ENCODE measurements at places on chromosomes 4 and X. TPM values are rescaled to one million over a fixed set of nuclear protein-coding genes. Genes with fewer than 3 reads are reported as not detected.

SPATA4 gene
- total RNA-seq, result not detected

WDR19 gene
- total RNA-seq, result 23.7 TPM

HDX gene
- total RNA-seq, result 2.3 TPM

TLR1 gene
- not detected for total RNA-seq

PRDM5 gene
- total RNA-seq, result 18.7 TPM

USP26 gene
- not detected for total RNA-seq

AMER1 gene
- total RNA-seq, result 2.3 TPM

DDX53 gene
- total RNA-seq, result not detected

MTTP gene
- not detected for total RNA-seq
